Small intestine (tissue), 16 donors: ENCODE measurements at places on chromosomes 3 and 15. TPM values are rescaled to one million over a fixed set of nuclear protein-coding genes. Genes with fewer than 3 reads are reported as not detected.

- H3K4me3 ChIP-seq, result no peak overlapping the region
- H3K36me3 ChIP-seq, result peaks cover 11% of the 10 kb centered on the region
- no peak overlapping the region for H3K27ac ChIP-seq
- no peak for DNase-seq
- no peaks in the 10 kb centered on the region for H3K27me3 ChIP-seq
Measured at GRCh38 chr3:152447511-152447910, 178.8 kb downstream of the MBNL1 start.

DNA sequence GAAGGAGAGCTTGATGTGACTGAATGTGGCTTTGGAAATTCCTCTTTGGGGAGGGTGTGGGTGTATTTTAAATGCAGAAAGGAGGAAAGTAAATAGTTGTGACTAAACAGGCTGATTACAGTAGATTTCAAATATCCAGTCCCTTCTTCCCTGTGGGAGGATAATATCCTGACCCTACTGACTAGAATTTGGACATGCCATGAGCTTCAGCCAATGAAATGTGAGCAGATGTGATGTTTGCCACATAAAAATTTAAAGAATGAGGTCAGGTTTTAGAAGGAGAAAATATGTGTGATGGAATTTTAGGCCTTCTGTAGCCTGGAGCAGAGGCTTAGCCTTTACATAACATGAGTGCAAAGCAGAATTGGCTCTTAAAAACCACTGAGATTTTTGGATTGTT lies 1218.9 kb downstream of the ROBO2 start:
- no peak for DNase-seq
- no peaks in the 10 kb centered on the region for H3K36me3 ChIP-seq
- H3K27me3 ChIP-seq, result no peaks in the 10 kb centered on the region
- no peak overlapping the region for H3K4me3 ChIP-seq

- H3K4me1 ChIP-seq, result no peaks in the 10 kb centered on the region
- DNase-seq, result peak; percentile 48
- no peak overlapping the region for H3K4me3 ChIP-seq
Measured at GRCh38 chr3:75192146-75192616, 471.9 kb upstream of the FRG2C start.

DNA sequence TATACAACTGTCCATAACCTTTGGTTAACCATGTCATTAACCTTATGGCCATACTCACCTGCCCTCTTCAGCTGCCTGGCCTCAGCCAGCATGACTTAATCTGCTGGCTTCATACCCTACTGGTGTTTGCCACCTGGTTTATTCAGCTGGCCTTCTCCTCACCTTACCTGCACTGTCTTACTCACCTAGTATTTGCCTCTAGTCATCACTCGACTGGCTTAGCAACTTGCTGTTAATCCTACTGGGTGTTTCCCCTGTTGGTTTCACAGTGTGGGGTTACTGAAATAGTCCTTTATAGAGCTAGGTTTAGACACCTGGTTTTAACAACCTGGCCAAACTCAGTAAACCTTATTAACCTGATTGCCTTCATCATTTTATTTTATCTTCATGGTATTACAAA lies 96.4 kb downstream of the IL12A start:
- DNase-seq, result no peak
- no peaks in the 10 kb centered on the region for H3K4me1 ChIP-seq
- no peak overlapping the region for H3K4me3 ChIP-seq
- no peaks in the 10 kb centered on the region for H3K36me3 ChIP-seq
- no peak overlapping the region for H3K27ac ChIP-seq

GRCh38 chr15:33188641-33189257 lies 5.8 kb downstream of the FMN1 start:
- no peaks in the 10 kb centered on the region for H3K36me3 ChIP-seq
- no peak overlapping the region for H3K4me3 ChIP-seq
- no peak for DNase-seq

The AHSG gene
- not detected for polyA plus RNA-seq
